CD8-positive, alpha-beta T cell (primary cell): ENCODE measurements at places on chromosomes 16 and 17.
A peak's percentile ranks its signal among the peaks of the same experiment; 100 is the strongest.

DNA sequence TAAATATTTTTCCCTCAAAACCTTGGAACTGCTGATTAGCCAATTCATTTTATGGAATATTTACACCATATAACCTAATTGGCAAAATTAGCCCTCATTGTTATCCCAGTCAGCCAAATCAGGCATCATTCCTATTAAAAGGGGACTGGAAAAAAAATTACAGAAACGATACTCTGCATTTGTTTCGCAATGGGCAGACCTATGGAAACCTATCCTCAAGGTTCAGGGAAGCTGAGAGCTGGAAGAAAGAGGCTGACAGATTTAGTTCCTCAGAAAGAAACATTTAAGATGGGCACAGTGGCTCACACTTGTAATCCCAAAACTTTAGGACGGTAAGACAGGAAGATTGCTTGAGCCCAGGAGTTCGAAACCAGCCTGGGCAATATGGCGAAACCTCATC lies 85.6 kb upstream of the RPH3AL start:
- DNase-seq, result no peak

DNA sequence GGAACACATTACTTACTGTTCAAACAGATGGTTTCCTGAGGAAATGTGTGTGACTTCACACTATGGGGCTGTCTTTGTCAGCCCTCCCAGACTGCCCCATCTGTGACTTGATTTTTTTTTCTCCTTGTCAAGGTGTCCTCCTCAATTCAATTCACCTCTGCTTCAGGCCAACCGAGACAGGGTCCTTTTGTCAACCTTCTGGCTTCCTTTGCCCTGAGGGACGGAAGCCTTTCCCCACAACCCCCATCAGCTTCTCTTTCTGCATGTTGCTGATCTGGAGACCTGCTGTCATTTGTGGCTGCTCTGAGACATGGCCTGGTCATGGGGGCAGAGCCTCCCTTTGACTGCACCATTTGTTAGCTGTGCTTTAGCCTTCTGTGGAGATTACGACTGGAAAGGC lies 21.3 kb upstream of the RGS9 start:
- peak; percentile 29 for DNase-seq

- no peak for DNase-seq
Observed at GRCh38 chr16:51355195-51355594, 204.1 kb upstream of the SALL1 start.

DNA sequence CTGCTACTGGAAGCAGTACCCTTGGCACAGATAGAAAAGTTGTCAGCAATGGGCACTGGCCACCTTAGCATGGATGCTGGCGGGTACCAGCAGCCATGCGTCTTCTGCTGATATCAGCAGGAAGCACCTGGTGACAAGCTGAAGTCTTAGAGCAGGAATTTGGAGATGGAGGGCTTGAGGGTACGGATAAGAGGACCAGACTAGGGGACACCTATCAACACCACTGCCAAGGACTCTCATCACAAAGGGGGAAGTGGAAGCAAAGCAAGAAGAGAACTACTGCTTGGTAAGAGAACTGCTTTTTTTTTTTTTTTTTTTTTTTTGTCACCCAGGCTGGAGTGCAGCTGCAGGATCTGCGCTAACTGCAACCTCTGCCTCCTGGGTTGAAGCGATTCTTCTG lies 35.4 kb upstream of the LYRM9 start:
- no peak for DNase-seq

DNA sequence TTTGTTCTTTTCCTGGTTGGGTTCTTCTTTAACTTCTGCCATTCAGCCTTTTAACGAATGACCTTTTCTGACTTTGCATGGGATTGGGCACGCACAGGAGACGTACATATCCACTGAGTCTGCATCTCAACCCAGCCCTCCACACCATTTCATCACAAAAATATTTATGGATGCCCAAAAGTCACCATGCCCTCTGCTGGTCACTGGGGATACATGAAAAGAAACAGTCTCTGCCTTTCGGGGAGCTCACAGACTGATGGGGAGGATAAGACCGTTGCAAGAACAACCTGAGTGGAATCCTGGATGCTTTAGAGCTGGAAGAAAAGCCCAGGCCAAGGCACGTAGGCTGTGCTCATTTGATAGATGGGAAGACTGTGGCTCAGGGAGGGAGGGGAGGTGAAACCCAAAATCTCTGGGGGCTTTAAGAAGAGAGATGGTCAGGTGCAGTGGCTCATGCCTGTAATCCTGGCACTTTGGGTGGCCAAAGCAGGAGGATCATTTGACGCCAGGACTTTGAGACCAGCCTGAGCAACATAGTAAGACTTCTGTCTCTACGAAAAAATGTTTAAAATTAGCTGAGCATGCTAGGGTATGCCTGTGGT lies 7.9 kb upstream of the MT2A start:
- no peak for DNase-seq

DNA sequence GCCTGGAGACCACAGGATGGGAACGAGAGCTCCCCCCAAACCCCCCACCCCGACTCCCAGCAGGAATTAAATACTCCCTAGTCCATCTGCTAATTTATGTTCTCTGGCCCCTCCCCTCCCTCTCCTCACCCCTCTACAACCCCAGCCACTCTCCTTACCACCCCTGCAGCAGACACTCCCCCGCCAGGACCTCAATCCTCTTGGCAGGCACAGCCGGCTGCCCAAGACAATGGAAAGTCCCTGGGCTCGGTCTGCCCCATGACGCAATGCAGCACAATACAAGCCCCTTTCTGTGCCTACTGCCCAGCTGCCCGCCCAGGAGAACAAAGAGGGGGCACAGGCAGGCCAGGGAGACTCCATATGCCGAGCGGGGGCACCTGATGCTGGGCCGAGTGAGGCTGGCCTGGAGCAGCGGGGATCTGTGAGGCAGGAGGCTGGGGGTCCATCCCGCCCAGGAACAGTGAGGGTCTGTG lies 30.3 kb upstream of the CDC42EP4 start:
- no peak for DNase-seq

DNA sequence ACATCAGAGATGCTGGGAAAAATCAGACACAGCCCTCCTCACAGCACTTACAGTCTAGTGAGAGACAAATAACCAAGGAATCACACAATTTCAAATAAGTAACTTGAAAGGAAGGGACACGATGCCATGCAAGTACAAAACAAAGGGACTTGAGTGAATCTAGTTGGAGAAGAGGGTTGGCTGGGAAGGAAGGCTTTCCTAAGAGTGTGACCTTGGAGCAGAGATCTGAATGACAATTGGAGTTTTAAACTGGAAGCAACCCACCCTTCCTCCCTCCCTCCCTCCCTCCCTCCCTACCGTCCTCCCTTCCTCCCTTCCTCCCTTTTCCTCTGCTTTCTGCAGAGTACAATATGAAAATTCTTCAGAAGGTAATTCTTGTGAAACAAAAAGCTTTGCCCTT lies 31.1 kb downstream of the ADAMTS18 start:
- no peak for DNase-seq

DNA sequence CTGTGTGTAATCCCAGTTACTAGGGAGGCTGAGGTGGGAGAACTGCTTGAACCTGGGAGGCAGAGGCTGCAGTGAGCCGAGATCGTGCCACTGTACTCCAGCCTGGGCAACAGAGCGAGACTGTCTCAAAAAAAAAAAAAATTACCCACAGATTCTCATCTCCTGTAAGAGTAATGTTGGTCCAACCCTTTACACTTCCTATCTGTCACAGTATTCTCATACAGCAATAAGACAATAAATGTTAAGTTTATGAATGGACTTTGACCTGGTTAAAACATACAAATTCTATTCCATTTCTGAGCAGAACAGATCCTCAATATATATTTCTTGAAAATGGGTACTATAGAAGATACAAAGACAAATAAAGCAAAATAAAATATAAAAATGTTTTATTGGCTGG lies 30.4 kb upstream of the TAOK1 start:
- no peak for DNase-seq

DNA sequence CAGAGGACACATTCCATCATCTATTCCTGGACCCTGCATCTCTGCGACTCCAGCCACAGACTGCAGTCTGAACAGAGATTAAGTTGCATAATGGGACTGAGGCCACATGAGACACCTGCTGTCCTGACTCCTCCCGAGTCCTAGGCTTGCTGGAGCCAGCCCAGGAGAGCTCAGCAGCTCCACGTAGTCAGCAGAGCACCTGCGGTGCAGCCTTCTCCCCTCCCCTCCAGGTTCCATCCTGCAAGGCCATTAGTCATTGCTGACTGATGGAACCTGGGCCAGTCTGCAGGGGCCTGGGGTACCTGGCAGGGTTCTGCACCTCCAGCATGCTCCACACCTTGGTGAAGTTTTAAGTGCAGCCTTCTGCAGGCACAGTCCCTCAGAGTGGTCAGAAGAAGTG lies 76.7 kb downstream of the PLD6 start:
- DNase-seq, result no peak

DNA sequence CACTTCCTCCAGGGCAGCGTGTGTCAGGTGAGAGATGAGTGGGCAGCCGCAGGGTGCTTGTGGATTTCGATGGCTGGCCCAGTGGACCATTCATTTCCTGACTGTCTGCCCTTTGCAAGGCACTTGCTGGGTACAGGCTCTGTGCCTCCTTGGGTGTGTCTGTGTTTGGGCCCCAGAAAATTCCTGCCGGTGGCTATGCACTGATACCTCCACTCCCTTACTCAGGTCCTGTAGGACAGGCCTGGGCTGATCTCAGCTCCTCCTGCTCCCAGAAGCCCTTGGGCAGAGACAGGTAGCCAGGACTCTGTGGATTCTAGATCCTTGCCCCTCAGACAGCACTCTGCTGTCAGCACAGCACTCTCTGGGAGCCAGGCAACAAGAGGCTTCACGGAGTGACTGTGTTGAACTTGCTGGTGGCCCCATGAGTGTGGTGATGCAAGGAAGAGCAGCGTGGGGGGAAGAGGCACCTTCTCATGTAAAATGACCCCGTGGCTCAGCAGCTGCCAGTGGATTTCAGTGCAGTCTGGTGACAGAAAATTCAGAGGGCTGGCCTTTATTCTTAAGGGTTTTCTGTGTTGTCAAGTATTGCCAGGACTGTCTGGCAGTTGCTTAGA lies 29.0 kb downstream of the PGS1 start:
- no peak for DNase-seq
